OCI-LY7 (cell line): ENCODE measurements at places on chromosomes 6 and 20. TPM values are rescaled to one million over a fixed set of nuclear protein-coding genes. Genes with fewer than 3 reads are reported as not detected.
A peak's percentile ranks its signal among the peaks of the same experiment; 100 is the strongest.

DNA sequence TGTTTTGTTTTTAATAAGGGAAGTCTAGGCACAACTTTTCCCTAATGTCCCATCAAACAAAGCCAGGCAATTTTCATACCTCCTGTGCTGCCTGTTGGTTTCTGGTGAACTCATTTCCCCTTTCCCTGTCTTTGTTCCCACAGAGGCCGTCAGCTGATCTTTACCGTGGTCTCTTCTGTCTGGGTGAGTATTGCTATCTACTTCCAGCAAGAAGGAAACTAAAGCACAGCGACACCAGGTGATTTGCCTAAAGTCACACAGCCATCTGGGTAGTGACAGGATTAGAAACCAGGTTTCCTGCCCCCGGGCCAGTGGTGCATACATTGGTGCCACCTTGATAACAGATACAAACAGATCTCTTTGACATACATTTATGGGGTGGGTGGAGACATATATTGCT is 59.6 kb downstream of the RAB44 start:
- DNase-seq: peak; percentile 90

The SNAP91 gene
- total RNA-seq: not detected in 2 replicates

GRCh38 chr20:35398660-35399144 is 13.1 kb downstream of the UQCC1 start:
- no peak for DNase-seq

- DNase-seq: peak; percentile 97
Measured at GRCh38 chr20:45368221-45368980, 5.4 kb downstream of the SYS1 start.

- peak; percentile 70 for DNase-seq
Measured at GRCh38 chr20:64065062-64065973, 2.3 kb downstream of the TCEA2 start.

DNA sequence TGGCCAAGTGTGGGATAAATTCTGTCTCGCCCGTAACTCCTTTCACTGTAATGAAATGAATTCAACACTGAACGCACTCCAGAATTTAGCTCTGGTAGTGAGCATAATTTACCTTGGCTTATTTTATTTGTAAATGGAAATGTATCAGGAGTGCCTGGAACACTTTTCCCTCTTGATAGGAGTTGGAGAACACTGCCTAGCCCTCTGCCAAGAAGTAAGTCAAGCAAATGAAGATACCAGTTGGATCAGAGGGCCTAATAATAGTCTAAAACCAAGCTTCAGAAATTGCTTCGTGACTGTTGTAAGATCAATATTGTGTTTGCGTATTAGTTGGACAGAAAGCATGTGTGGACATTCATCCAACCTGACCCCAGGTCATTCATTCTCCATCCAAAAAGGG is 64.6 kb upstream of the TPD52L1 start:
- no peak for DNase-seq

- DNase-seq: no peak
Measured at GRCh38 chr20:62705627-62706026, 3.0 kb upstream of the NTSR1 start.

GRCh38 chr6:36071281-36071680 is 43.7 kb downstream of the MAPK14 start:
- no peak for DNase-seq

The WFDC10B gene
- not detected in 2 replicates for total RNA-seq

The SLC22A16 gene
- total RNA-seq: not detected in 2 replicates

- DNase-seq: peak; percentile 87
Measured at GRCh38 chr6:158803733-158804143, 15.4 kb downstream of the EZR start.
